NCI-H2081 treated with DMSO at 0.1 percent for 48 hours (cell line): ENCODE measurements at places on chromosomes 6 and 20.

- DNase-seq, result no peak
Observed at GRCh38 chr6:36912030-36912454, 26.3 kb downstream of the C6orf89 start.

DNA sequence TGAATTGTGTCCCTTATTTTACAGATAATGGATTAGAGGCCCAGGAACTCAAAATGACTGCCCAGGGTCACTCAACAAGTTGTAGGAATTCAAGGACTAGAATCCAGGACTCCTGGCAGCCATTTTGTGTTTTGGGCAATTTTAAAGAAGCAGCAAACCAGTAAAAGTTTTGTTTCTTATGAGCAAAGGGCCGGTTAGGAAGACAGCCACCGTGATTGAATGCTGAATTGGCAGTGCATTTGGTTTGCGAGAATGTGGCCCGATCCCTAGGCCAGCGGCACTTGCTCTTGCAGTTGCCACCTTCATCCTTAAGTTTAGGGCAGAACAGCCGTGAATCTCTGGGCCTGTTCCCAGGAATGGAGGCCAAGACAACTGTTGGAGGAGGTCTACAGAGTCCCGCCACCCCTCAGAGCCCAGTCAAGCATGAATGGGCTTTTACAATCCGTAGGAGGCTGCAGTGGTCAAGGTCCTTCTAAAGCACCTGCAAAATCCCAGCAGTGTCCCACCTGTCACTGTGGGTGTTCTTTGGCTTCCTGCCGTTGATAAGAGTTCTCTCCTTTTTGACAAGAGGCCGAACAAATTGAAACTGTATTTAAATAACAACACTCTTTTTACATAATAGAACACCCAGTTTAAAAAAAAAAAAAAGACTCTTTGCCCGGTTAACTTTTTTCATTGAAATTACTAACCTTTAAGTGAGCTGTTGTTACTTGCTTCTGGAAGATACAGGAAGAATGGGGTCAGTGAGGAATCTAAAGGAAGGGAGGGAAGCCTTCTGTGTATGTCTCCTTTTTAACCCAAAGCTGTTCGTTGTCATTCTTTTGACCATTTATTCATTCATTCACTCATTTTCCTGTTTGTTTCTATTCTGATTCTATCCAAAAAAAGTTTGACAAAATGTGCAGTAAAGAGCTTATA is 68.7 kb downstream of the PHACTR2 start:
- no peak for DNase-seq

DNA sequence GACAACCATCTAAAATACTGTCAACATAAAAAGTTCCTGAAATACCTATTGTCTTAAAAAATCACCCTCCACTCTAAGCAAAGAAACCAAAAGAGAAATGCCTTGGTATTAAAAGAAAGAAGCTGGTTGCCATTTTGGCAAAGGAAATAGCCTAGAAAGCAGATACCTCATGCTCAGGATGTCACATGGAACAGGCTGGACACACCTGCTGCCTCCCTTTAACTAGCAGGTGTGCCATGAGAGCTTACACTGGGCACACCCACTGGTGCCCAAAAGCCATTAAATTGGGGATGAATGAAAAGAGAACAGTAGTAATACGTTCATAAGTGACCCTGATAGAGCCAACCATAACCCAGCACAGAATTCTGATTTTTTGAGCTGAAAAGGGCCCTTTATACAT is 1.5 kb downstream of the SLC23A2 start:
- DNase-seq, result peak; percentile 26

DNA sequence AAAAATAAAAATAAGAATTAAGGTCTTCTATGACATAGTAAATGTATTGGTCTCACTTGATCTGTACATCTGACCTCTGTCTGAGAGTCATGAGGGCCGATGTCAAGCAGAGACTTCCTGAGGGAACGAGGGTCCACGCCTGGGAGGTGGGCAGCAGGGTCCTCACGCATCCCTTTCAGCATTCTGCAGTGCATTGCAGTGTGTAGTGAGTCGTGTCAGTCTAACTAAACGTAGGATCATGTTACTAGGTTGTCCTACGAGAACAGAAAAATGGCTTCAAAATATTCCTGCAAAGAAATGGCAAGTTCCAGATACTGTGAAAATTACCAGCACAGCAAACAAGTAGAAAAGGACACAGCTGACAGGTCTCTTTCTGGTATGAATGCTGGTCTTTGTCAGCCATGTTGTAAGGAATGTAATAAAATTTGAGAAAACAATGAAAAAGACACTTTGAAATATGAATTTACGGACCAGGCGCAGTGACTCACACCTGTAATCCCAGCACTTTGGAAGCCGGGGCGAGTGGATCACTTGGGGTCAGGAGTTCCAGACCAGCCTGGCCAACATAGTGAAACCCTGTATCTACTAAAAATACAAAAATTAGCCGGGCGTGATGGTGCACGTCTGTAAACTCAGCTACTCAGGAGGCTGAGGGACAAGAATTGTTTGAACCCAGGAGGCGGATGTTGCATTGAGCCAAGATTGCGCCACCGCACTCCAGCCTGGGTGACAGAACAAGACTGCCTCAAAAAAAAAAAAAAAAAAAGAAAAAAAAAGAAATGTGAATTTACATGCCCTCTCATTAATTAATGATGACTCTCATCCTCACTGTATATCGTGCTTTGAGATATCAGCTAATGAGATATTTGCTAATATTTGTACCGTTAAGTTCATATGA is 2.4 kb upstream of the AHCY start:
- DNase-seq, result no peak

- DNase-seq, result no peak
Observed at GRCh38 chr6:104421650-104422049, 438.1 kb downstream of the HACE1 start.

DNA sequence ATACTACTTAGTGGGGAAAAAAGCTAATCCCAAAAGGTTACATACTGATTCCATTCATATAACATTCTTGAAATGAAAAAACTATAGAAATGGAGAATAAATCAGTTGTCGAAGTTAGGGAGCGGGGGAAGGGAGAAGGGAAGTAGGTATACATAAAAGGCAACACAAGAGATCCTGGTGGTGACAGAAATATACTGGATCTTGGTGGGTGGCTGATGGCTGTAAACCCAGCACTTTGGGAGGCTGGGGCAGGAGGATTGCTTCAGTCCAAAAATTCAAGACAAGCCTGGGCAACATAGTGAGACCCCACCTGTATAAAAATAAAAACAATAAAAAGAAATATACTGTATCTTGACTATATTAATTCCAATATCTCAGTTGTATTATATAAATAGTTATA is 105.7 kb upstream of the LGSN start:
- DNase-seq, result no peak

DNA sequence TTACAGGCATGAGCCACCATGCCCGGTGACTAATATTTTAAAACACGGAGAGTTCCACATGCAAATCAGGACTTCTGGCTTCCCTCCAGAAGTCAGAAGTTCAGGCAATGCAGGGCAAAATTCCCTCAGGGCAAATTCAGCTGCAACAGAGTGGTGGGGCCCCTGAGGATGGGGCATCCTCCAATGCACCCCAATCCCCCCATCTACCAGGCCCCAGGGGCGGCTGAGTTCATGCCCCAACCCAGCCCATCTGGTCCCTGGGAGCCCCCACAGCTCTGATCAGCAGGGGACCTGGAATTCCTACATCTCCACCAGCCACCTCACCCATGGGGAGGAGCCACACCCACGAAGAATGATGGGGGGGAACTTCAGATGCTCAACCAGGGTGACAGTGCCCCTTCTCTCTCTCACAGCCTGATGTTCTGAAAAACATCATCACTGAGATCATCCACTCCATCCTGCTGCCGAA is 22.6 kb downstream of the BPIFB1 start:
- no peak for DNase-seq

DNA sequence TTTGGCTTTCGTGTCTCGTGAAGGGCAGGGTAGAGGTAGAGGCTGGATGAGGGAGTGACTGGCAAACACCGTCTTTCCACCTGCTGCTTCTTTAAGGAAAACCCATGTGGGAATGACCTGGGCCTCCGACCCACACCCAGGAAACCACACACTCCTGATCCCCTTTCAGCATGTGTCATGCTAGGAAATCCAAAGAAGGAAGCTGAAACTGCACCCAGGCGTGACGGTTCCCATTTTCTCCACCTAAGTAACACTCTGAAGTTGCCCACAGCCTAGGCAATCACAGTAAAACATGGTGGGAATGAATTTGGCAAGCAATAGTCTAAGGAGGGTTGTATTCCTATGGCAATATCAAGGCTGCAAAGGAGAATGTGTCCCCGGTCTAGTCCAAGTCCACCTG is 538.4 kb upstream of the NOX3 start:
- no peak for DNase-seq

DNA sequence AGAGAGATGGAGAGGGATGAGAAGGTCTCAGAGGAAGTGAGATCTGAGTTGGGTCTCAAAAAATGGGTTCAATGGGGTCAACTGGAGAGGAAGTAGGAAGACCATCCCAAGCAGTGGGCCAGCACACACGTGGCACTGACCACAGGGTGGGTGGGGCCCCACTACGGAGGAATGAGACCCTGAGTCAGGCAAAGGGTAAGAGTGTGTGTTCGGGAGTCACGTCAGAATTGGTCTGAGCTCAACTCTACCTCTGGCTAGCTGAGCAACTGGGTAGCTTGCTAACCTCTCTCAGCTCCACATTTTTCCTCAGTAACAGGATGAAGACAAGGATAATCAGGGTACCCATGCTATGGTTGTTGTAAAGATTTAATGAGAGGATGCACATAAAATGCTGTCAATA is 79.0 kb downstream of the TRERF1 start:
- DNase-seq, result no peak

DNA sequence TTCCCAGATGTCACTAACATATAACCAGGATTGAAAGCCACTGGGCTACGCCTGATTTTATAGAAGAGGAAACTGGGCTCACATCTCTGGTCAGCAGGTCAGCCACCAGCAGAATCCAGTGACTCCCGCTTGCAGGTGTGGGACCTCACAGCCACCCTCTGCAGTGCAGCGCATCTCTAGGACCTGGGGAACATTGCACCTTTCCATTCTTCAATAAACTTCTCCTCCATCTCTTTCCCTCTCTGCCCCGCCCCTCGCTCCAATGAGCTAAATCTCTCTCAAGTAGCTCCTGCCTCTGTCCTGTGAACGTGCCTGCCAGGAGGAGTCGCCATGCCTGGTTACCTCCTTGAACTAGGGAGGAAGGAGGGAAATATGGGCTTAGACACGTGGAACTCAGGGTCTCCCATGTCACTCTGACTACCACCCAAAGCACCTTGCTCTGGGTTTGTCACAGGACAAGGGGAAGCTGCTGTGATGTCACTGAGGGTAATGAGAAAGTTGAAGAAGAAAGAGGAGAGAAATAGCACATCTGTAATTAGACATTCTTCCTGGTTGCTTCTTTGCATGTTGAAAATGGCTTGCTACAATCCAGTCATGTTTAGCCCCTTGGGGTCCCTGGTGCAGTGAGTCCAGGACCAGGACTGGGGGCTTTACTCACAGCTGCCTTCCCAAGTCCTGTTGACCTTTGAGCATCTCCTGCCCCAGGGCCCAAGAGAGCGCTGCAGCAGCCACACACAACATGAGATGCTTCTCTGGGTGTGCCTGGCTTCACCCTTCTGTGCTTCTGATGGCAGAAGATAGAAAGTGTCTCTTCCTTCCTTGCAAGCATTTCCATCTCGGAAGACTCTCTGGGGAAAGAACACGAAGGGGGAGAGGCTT is 469.4 kb downstream of the PREX1 start:
- DNase-seq, result no peak

GRCh38 chr6:181049-181654 is 111.1 kb upstream of the DUSP22 start:
- no peak for DNase-seq

GRCh38 chr6:90285042-90285481 is 11.6 kb downstream of the BACH2 start:
- DNase-seq, result no peak

GRCh38 chr20:761418-762381 is 6.6 kb downstream of the SLC52A3 start:
- DNase-seq, result no peak

DNA sequence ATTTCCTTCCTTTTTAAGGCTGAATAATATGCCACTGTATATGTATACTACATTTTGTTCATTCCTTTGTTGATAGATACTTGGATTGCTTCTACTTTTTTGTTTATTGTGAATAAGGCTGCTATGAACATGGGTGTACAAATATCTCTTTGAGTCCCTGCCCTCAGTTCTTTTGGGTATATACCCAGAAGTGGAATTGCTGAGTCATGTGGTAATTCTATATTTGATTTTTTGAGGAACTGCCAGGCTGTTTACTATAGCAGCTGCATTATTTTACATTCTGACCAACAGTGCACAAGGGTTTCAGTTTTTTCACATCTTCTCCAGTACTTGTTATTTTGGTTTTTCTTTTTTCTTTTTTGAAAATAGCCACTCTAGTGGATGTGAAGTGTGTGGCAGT is 34.1 kb downstream of the CDS2 start:
- no peak for DNase-seq

DNA sequence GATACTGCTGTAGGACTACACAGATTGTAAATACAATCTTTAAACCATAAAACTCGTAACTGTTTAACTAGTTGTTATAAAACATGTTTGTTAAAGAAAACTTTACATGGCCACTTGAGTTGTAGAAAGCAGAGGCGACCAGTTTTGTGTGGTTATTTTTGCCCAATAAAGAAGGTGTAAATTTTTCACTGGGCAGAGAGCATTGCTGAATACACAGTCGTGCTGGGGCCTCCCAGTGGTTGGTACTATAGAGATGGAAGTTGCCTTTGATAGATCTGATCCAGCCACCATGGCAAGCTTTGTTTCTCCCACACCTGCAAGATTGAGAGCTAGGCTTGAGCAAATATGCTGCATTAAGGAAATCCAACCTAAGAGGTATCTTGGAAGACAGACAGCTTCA is 34.0 kb upstream of the YWHAB start:
- no peak for DNase-seq

DNA sequence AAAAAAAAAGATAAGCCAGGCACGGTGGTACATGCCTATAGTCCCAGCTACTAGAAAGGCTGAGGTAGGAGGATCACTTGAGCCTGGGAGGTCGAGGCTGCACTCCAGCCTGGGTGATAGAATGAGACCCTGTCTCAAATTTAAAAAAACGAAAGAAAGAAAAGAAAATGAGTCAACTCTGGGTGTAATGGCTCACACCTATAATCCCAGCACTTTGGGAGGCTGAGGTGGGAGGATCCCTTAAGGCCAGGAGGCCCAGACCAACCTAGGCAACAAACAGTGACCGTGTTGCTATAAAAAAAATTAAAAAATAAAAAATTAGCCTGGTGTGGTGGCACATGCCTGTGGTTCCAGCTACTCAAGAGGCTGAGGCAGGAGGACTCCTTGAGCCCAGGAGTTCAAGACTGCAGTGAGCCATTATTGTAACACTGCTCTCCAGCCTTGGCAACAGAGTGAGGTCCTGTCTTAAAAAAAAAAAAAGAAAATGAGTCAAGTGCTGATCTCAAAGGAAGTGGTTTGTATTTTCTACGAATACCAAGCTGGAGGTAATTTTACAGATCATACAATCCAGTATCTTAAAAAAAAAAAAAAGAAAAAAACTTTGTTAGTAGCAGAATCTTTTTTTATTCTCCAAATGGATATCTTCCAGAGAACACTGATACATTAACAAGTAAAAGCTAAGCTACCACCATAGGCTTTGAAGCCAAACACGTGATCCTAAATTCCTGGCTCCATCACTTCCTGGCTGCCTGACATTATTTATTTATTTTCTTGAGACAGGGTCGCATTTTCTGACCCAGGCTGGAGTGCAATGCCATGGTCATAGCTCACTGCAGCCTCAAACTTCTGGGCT is 5.7 kb downstream of the COMMD7 start:
- DNase-seq, result no peak
